Nephron progenitor cell (in vitro differentiated cells): ENCODE measurements at places on chromosomes 11 and 22.

DNA sequence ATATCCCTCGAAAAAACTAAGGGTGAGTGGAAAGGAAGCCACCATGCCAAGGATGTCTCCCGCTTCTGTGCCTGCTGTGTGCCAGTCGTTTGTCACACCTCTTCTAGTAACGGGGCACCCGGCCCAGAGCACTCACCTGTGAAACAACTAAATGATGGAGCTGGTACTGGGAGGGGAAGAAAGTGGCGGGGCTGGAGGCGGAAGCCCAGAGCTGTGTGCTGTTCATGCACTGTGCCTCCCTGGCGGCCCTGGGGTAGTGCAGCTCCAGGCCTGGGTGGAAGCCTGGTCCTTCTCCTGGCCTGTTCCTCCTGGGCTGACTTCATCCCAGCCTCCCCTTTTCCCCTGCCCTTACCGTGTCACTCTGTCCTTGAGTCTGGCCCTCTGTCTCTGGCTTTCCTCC, 130.2 kb downstream of the CEP164 start:
- DNase-seq, result no peak

- DNase-seq, result peak; percentile 85
Observed at GRCh38 chr22:37639070-37639760, at the start of gene SH3BP1. Gene SH3BP1, plus strand, starts transcription at chr22:37639669. Its CDS starts 119 bp downstream, at chr22:37639788.

DNA sequence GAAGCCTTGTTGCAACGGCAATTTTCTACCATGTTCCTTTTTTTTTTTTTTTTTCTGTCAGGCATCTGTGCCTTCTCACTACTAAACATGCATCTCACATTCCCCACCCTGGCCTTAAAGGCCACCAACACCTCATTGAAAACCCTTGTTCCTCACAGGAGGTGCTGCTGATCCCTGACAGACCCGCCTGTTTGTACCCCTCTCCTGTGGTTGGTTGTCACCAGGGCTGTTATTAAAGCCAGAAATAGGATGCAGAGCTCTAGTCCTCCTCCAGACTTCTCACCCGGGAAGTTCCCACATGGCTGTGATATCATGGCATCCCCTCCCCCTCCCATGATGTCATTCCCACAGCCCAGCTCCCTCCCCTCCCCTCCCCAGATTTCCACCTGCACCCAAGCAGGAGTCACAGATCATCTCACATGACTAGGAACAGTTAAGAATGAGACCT, 302.8 kb upstream of the NCAM1 start:
- no peak for DNase-seq

- DNase-seq, result no peak
Observed at GRCh38 chr11:8309862-8310261, 46.2 kb upstream of the LMO1 start.

- peak; percentile 81 for DNase-seq
Observed at GRCh38 chr11:554428-555226, 5.9 kb downstream of the LMNTD2 start.

DNA sequence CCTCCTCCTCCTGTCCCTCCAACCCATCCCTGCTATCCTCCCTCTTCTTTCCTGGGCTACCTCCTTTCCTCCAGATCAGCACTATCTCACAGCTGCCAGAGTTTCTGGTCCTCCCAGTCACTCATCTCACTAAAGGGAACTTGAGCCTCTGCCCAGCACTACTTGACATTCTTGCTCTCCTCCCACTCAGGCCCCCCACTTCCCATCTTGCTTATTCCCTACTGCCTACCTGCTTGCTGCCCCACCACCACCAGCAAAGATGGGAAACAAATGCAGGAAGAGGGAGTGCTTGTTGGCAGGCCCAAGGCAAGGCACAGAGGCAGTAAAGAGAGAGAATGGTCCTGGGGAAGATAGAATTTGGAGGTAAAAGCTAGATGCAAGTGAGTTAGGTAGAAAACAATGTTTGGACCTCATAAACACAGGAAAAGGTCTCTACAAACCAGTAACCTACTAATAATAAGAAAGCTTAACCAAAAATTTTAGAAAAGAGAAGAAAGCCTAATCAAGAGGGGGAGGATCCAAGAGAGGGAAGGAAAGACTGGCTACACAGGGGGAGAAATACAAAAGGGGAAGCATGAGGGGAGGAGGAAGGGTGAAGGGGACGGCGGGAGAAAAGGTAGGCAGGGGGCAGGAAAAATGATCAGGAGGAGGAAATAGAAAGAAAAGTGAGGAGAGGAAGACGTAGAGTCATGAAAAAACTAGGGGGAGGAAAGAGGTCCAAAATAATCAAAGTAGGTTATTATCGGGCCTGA, 63.6 kb downstream of the PAK1 start:
- DNase-seq, result no peak

DNA sequence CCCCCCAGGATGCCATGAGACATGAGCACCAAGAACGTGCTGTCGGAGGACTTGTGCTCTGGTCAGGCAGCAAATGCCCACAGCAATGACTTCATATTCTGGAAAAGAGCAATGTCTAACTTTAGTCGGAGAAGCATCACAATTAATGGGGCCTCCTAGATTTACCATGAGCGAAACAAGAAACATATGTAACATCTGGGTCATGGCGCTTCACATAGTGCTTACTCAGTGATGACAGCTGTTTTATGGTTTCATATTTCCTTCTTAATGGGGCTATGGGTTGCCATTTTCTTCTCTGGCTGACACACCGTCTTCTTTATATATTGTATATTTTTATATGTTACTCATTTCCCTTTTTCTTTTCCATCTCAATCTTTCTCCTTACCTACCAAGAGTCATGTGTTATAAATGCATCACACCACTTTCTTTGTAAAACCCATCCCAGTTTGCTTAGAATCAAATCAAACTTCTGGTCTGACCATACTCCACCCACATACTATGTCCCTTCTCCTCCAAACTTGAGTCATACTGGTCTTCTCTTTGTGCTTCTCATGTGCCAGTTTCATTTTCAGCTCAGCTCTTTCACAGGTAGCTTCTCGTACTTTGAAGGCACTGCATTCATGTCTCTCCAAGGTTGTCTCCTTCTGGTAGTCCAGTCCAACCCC, 9.4 kb upstream of the CASP12 start:
- DNase-seq, result no peak
